Activated naive CD4-positive, alpha-beta T cell treated with anti-CD3 and anti-CD28 coated beads, Interleukin-2, amount 50 U/mL, for 16 hours (primary cell): ENCODE measurements at places on chromosomes 12 and 14.

DNA sequence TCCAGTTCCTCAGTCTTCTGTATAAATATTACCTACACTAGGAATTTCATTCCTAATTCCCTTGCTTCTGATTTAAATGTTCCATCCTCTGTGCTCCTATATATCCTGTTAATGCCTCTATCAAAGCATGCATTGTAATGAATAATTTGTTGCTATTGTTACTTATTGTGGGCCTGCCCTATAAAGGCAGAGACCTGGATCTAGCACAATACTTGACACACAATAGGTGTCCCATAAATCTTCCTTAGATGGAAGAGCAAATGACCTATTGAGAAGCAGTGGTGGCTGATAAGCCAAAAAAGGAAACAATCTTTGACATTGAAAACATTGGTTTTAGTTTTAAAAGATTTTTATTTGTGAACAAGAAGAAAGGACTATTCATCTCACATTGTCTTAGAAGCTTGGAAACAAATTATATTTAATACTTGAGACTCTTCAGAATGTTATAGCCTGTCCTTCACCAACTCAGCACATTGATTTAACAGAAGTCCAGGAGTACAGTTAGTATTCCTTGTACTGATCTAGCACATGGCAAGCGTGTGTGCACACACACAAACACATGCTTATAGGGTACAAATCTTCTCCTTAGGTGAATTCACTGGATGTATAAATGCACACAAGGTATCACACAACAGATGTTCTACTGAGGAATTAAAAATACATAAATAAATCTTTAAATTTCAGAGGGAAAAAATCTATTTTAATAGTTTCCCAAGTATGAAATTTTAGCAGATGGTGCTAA lies 135.9 kb downstream of the DUSP6 start:
- no peak for DNase-seq

GRCh38 chr12:128140551-128140950 lies 126.4 kb upstream of the TMEM132C start:
- no peak for DNase-seq

DNA sequence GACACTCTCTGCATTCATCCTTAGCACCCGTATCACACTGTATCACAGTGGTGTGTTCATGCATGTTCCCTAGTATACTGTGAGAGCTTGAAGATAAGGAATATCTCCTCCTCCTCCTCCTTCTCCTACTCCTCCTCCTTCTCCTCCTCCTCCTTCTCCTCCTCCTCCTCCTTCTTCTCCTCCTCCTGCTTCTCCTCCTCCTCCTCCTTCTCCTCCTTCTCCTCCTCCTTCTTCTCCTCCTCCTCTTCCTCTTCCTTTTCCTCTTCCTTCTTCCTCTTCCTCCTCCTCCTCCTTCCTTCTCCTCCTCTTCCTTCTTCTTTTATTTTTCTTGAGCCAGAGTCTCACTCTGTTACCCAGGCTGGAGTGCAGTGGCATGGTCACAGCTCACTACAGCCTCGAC lies 27.1 kb downstream of the DAO start:
- no peak for DNase-seq

- DNase-seq, result no peak
Observed at GRCh38 chr12:25623816-25624215, 70.7 kb upstream of the LMNTD1 start.

DNA sequence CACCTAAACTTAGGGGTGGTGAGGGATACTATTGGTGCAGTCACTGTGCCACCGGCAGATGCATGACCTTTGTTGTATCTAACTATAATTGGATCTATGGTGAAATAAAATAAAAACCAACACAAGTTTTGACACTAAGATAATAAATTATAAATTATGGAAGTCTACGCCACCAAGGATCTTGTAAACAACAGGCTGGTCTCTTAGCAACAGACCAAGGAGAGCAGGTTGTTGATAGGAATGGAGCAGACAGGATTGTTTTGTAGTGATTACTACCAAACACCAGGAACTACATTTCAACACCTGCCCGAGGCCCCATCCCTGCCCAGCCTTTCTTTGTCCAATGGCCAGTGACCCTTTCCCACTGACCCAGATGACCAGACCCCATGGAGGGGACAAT lies 1178.0 kb downstream of the VRK1 start:
- DNase-seq, result no peak

DNA sequence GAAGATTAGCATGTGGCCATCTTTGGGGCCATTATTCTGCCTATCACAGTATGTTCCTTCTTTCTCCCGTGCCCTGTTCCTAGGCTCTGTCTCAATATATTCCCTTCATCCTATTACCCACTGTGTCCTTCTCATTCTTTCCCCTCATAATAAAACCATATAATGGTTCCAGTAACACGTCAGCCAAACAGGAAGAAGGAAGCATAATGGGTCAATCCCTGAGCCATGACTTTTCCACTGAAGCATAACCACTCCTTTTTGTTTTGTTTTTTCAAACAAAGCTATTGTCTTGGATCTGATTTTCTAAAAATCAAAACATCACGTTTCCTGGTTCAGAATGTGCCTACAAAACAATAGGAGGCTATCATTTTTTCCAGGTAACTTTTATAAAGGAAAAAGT lies 21.3 kb upstream of the RHOJ start:
- DNase-seq, result no peak
